ENCODE measurements at places on chromosomes 3 and 15. TPM values are rescaled to one million over a fixed set of nuclear protein-coding genes. Genes with fewer than 3 reads are reported as not detected.
A peak's percentile ranks its signal among the peaks of the same experiment; 100 is the strongest.

SLC12A1 gene
- total RNA-seq, result not detected

IL20RB gene
- 15.2 TPM for total RNA-seq

POPDC2 gene
- total RNA-seq, result 4.9 TPM

CCR5 gene
- total RNA-seq, result 3.6 TPM

TNK2 gene
- total RNA-seq, result 72.0 TPM

PRKAR2A gene
- total RNA-seq, result 46.5 TPM

FILIP1L gene
- 36.2 TPM for total RNA-seq

TTLL13 gene
- total RNA-seq, result 0.71 TPM

CHRNA7 gene
- total RNA-seq, result 1.5 TPM

CDC25A gene
- 0.58 TPM for total RNA-seq

ADGRG7 gene
- not detected for total RNA-seq

ADPRH gene
- 9.3 TPM for total RNA-seq

C3orf70 gene
- 12.9 TPM for total RNA-seq

- DNase-seq, result peak; percentile 69
Measured at GRCh38 chr3:194871143-194871863, 185.6 kb downstream of the FAM43A start.

DNA sequence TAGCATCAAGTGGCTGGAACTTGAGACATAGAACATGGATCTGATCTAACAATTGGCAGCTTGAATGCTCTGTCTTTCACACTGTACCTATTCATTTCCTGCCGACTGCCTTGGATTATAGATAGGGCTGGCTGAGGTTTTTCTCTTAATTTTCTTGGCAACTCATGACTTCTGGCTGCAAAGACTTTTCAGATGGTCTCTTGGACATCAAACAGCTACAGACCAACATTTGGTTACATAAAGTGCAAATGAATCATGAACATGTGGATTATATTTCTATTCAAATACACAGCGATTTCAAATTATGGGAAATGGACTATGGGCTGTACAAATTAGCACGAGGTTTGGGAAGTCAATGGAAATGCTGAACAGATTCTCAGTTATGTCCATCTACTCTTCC is 26.2 kb upstream of the IL16 start:
- DNase-seq, result no peak

DNA sequence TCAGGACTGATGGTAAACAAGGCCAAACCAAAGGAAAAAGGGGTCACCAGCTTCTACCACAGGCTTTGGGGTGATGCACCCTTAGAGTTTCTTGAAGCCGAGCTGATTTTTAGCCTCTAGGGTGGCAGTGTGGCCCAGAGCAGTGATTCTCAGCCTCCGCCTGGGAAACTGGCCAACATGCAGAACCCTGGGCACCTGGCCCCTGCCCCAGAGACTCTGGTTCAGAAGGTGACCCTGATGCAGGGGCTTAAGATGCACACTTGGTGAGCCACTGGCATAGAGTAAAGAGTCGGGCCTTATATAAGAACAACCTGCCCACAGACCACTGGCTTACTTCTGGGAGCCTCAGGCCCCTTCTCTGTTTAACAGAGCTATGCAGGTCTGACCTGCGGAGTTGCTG is 44.5 kb downstream of the SYNM start:
- no peak for DNase-seq

DNA sequence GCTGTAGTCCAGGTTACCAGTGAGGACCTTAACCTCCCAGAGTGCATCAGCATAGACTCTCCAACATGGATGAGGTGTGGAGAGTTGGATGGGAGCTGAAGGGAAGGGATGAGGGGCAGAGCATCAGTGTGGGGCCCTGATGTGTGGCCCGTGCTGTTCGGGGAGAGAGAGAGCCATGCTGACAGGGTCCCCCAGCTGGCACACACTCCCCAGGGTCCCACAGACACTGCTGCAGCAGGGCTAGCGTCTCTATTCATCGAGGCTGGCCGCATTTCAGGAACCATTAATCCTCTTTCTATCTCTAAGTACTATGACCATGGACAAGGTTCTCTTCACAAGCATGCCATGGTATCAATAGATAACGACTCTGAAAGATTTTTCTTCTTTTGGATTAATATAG is 85.9 kb upstream of the PLXNA1 start:
- no peak for DNase-seq

DNA sequence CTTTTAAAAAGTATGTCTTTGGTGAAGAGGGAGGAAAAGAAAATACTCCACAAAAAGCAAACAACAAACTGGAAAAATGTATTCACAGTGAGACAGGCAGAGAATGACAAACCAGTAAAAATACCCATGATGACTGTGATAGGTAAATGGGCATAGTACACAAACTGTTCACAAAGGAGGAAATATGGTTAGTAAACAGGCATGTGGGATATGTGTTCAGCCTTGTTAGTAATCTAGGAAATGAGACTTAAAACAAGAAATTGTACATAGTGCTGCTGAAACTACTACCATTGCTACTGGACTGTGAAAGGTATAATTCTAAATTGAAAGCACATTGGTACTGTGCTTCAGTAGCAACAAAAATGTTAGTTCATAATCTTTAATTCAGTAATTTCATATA is 50.1 kb downstream of the UBE2E2 start:
- no peak for DNase-seq

DNA sequence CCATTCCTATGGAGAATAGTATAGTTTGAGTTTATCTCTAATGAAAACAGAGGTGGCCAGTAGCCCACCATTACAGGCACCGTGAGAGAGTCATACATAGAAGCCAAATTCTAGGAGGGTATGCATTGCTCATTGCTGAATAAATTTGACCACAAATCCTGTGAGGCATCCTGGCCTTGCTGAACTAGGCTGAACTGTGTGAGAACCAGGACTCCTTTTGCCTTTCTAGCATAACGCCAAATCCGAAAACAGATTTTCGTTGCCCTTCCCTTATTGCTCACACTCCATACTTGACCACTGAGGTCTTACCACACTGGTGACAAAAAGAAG is 50.4 kb downstream of the SLC2A2 start:
- no peak for DNase-seq

GRCh38 chr3:7977245-7978086 is 524.2 kb upstream of the LMCD1 start:
- DNase-seq, result no peak

DNA sequence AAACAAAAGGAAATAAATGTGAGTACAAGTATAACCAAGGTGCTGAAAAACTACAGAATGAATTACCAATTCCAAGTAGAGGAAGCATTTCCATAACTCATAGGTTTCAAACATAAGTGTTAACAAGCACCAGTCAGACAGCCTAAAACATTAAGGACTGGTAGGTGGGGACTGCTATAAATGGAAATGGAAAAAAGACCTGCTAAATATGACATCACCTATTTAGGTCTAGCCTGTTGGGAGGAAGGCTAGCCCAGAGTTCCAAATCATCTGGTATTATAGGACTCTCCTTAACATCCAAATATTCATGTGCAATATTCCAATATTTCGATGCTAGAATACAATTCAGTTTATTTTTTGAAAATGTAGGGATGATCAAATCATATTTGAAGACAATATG is 560.0 kb downstream of the ROBO2 start:
- DNase-seq, result no peak

DNA sequence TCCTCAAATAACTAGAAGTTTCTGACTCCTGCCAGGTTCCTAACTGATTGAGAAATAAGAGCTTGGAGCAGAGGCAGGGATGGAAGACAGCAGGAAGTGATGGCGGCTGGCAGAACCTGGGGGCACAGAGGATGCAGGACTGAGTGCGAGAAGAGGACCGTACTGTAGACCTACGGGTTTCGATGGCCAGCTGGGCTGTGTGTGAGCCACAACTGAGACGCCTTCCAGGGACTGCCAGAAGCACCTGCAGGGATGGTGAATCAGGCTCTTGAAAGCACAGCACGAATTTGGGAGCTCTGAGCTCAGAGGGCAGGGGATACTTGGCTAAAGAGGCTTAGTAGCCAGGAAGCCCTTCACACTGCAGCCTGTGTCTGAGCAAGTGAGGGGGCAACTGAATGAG is 165.6 kb downstream of the ABHD5 start:
- no peak for DNase-seq

GRCh38 chr3:193960487-193961274 is 175.3 kb upstream of the HES1 start:
- no peak for DNase-seq

- no peak for DNase-seq
Measured at GRCh38 chr15:78603467-78603866, 17.3 kb downstream of the CHRNA3 start.

DNA sequence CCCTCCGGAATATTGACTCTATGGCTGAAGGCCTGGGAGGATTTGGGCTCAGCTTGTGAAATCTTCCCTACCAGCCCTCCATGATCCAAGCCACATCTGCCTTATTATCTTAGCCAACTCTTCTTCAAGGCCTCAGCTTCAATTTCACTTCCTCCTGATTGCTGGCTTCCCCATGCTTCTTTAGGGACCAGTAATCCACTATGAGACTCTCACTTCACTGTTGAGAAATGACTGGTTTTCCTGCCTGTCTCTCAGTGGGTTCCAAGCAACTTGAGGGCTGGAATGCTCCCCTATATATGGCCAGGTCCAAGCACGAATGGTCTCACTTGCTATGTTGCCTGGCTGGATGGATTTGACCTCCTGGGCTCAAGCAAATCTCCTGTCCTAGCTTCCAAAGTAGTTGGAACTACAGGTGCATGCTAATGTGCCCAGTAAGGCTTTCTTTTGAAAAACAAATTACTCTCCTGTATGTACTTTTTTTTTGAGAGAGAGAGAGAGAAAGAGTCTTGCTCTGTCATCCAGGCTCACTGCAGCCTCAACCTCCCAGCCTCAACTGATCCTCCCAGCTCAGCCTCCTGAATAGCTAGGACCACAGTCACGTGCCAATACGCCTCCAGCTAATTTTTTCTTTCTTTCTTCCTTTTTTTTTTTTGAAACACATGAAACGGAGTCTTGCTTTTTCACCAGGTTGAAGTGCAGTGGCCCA is 7.9 kb upstream of the PIK3CB start:
- DNase-seq, result no peak

DNA sequence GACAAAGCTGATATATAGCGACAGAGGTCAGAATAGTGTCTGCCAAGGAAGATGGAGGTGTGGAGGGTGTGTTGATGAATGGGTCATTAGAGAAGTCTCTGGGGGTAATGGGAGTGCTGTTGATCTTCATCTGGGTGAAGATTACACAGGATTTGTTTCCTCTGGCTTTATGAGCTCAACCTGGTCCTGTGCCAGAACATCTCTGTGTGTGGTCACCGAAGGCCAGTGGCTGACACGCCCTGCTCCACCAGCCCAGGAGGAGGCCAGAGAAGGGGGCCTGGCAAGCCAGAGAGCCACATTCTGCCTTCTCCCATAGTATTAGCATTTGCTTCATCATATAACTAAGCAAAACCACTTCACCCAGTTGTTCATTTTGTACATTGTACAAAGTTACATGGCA is 121.1 kb downstream of the ZNF621 start:
- peak; percentile 72 for DNase-seq

- DNase-seq, result no peak
Measured at GRCh38 chr3:79002465-79003372, 765.1 kb downstream of the ROBO1 start.

- no peak for DNase-seq
Measured at GRCh38 chr15:78171864-78172472, 22.8 kb downstream of the IDH3A start.

- DNase-seq, result no peak
Measured at GRCh38 chr15:36831125-36831903, 251.9 kb downstream of the CDIN1 start.

DNA sequence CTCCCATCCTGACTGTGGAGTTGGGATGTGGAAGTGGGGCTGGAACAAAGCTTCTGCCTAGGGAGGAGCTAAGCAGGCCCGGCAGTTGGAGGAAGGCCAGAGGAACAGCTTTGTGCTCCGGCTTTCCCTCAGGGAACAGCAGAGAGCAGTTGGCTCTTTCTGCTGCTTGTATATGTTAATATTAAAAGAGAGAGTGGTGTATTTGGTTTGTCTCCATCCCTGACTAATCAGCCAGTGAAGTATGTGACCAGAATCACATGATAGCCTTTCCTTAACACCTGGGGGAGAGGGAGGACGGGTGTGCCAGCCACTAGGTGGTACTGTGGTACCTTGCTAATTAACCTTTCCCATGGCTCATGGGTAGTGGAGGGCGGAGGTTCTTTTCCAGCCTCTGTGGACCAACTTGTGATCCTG is 10.0 kb downstream of the EIF2B5 start:
- no peak for DNase-seq

DNA sequence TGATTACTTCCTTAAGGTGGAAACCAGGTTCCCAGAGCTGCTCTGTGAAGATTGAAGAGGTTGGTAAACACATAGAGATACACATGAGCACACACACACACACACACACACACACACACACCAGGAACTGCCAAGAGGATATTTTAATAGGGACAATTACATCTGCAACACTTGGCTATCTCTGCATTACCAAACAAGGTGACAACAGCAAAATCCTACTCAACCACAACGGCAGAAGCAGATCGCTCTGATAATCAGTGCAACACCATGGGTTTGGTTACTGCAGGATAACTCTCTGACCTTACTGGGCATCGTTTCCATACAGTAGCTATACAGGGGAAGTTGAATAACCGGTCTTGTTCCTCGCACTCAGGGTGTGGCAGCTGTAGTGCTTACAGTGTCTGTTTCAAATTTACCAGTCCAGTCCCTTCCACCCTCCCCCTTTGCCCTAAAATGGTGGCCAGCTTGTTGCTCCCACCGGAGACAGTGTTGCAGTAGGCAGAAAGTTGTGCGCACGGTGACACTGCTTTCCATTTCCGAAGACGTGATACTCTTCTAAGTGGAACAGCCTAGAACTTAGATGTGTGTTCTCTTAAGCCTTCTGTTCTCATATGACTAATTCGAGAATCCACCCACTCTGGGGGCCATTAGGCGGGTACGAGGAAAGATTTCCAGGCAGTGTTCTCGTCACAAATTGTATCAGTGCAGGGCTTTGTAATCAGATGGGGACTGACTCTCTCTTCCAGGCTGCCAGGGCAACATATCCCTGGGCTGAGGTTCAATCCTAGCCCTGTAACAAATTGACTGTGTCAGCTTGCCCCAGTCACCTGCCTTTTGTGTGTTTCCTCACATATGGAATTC is 176.2 kb downstream of the P3H2 start:
- no peak for DNase-seq

- no peak for DNase-seq
Measured at GRCh38 chr3:43093006-43093405, 12.9 kb downstream of the POMGNT2 start.

GRCh38 chr3:149480326-149481017 is 6.0 kb downstream of the TM4SF4 start:
- DNase-seq, result peak; percentile 90

GRCh38 chr3:147246906-147247305 is 159.4 kb downstream of the ZIC4 start:
- no peak for DNase-seq

DNA sequence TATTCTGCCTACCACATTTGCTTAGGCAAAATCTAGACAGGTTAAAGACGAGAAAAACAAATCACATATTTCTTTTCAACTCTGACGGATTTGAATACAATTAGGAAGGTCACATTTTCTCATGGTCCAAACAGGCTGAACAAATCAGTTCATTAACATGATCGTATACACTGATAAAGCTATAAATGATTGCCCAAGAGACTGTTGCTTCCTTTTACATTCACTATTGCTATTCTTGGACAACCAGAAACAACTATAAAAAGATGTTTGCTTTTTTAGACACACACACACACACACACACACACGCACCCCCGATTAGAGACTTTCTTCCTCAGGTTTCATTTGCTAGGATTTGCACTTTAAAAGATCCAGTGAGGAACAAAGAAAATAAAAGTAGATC is 122.3 kb upstream of the BHLHE40 start:
- DNase-seq, result no peak

GRCh38 chr15:49199666-49200065 is 29.6 kb downstream of the GALK2 start:
- no peak for DNase-seq

GRCh38 chr3:22671848-22672247 is 531.3 kb upstream of the UBE2E2 start:
- no peak for DNase-seq
